ENCODE measurements at places on chromosomes 11 and 22.

GRCh38 chr22:36872084-36872483 lies 11.3 kb downstream of the NCF4 start:
- DNase-seq = no peak

GRCh38 chr11:130050257-130050656 lies 19.4 kb upstream of the APLP2 start:
- DNase-seq = no peak

GRCh38 chr22:45101515-45102227 lies 62.1 kb upstream of the NUP50 start:
- DNase-seq = no peak

DNA sequence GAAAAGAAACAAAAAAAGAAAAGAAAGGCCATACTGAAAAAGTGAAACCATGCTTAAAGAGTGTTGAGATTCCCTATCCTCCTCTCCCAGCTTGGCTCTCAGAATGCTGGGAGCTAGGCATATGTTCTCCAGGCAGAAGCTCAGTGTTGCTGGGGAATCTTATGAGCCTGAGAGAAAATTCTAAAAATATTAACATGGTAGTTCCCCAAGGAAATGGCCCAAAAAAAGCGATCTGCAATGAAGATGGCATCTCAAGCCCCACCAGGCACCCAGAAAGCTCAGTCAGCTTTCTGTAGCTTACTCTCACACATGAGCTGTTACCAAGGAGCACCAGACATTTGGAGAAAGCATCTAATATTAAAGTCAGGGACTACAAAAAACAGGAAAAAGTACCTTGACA lies 94.5 kb downstream of the CD44 start:
- DNase-seq = no peak

Data from amniotic stem cell (primary cell).